Fibroblast of skin of abdomen (primary cell): ENCODE measurements at places on chromosomes 16 and 17.

GRCh38 chr16:56355786-56356275, 69.5 kb downstream of the AMFR start:
- no peak for DNase-seq

GRCh38 chr16:3243882-3244281, 8.9 kb upstream of the ZNF200 start:
- no peak for DNase-seq

- DNase-seq = peak; percentile 90
Observed at GRCh38 chr17:83203073-83203471, 123.7 kb downstream of the METRNL start.

DNA sequence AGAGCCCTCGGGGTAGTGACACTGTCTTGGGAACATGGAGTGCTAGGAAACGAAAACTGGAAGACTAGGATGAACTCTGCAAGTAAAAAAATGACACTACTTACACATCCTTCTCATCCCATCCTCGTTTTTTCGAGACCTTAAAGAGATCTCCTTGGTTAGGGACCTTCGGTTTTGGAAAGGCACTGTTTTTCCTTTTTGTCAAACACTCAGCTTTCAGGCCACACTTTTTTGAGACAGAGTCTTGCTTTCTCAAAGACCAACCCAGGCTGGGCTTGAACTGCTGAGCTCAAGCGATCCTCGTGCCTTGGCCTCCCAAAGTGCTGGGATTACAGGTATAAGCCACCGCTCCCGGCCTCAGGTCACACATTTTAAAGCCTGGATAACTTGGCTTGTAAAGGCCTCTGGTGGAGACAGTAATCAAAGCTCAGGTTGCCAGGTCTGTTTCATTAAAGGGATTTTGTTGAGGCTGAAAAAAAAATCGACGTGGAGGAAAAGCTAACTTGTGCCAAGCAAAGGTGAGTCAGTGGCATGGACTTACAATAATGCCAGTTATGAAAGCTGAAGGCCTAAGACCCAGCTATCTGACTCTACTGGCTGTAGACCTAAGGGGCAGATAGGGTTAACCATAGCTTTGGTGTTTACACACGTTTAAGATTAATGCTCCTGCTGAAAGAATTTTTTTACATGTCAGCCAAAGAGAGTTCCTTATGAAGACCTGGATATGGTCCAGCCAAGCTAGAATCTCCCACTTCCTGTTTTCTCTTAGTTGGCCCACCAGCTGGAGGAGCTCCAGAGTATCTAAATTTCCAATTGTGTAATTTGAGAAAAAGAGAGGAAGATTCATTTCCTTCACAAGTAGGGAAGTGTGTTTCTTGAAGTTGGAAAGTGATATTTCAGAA, 823 bp downstream of the NBR1 start:
- peak; percentile 96 for DNase-seq

DNA sequence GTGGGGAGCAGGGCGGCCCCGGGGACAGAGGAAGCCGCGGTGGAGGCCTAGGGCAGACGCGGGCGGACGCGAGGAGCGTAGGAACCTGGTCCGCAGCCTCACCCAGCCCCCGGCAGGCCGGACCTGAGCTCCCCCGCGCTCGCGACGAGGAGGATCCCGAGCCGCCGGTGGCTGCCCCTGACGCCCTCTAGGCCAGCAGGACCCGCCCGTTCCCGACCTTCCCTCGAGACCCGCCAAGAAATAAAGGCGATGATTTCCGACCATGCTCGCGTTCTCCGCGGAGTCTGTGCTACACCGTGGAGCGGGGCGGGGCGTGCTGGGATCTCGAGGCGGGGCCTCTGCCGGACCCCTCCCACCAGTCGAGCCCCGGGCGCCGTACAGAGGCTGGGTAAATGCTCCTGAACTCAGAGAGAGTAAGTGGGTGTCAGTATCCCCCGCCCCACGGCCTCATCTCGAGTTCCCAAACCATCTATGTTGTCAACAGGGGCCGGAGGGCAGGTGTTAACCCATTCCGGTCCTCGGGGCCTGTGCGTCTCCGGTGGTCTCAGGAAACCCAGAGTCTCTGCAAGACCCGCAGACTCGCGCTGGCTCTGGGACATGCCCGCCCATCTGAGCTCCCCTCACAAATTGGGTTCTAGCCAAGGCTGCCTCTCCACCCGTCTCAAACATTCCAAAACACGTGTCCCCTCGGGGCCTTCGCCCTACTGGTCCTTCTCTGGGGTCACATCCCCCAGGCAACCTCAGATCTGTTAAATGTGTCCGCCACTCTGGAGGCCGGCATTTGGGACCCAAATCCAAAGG, 13.7 kb downstream of the SYCE1L start:
- no peak for DNase-seq

DNA sequence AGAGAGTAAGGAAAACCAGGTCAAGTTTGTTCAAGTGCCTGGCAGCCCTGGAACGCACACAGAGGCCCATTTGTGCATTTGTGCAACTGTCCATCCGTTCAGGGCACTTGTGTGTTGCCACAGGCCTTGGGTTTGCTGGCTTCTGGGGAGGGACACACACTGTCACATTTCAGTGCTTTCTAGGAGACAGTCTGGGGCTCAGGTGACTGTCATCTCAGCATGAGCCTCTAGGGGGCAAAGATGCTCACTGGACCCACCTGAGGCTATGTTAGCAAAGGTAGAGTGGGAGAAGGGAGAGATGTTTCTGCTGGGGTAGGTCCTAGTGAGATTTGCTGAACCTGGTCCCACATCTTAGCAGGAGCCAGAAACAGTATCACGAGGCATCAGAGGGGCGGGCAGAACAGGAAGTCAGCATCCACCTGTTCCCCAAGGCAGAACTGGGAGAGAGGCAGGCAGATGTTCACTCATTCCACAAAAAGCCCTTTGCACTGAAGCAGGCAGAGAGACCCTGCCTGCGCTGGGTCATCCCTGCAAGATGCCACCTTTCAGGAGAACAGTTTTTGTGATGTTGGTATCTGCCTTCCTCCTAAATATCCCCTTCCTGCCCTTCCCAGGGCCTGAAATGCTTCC, 48.5 kb downstream of the RAI1 start:
- no peak for DNase-seq

- DNase-seq = peak; percentile 76
Observed at GRCh38 chr17:37702598-37702997, 42.3 kb downstream of the HNF1B start.

DNA sequence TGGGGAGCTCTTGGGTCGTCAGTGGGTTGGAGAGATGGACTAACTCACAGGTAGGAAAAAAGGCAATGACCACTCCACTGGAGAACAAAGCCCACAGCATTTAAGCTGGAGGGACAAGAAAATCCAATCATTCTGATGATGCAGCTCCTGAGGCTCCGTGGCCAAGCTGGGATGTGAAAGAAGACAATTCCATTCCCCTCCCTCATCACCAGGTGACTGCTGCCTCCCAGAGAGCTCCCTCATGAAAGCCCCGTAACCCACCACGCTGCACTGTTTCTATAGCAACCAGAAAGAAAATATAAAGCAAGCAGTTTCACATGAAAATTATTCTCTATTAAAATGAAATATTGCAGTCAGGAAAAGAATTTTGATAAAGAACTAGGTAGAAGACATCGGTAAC, 15.2 kb downstream of the ANKRD11 start:
- no peak for DNase-seq

- DNase-seq = no peak
Observed at GRCh38 chr17:50502301-50502990, 5.8 kb upstream of the MYCBPAP start.
